CD4-positive, alpha-beta T cell treated with Interleukin-17A for 4 hours (primary cell): ENCODE measurements at places on chromosomes 7 and 10.
A peak's percentile ranks its signal among the peaks of the same experiment; 100 is the strongest.

GRCh38 chr10:77163670-77164348 is 473.8 kb downstream of the KCNMA1 start:
- DNase-seq, result no peak

DNA sequence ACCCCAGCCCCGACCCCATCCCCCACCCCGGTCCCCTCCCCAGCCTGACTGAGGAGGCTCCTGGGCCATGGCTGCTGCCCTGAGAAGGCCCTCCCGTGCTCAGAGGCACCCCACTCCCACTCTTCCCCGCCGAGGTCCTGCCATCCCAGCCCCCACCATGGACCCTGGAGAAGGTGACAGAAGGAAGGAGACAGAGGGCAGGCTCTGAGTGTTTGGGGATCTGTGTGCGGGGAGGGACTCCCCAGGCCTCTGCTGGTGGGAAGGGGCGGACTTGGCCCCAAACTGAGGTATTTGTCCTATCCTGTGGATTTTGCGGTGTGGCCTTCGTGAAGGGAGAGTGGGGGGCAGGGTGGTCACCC is 53.4 kb downstream of the PWWP2B start:
- no peak for DNase-seq

DNA sequence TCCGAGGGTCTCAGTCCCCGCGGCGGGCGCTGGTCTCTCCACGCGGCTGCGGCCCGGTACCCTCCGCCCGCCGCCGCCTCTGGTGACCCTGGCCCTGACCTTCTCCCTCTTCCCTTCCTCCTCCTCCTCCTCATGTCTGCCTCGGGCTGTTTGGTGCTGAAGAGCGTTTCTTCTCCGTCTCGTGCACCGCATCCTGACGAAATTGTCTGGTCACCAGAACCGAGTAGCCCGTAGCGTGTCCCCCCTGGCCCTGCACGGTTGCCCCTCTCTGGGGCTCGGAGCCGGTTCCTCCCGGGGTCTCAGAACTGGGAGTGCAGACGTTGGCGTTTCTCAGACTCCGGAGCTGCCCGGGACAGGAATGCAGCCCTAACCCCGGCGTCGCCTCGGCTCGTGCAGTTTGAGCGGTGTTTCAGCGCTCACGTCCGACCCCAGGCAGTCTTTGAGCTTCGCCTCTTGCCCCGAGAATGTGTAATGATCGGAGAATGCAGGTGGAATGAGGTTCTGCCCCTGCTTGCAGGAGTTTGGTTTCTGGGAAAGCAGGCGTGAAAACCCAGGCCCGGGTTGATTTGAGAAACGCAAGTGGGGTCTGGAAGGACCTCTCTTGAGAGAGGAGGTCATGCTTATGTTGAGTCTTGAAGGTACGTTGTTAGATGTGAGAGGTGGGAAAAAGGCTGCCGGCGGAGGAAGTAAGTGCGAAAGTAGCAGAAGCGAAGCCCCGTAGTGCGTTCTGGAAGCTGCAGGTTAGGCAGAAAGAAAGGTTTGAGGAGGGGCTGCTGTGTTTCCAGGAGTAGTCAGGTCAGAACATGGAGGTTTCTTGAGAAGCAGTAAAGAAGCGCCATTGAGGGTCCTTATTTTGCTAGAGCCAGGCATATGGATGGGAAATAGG is 743 bp downstream of the RBM17 start:
- peak; percentile 31 for DNase-seq

DNA sequence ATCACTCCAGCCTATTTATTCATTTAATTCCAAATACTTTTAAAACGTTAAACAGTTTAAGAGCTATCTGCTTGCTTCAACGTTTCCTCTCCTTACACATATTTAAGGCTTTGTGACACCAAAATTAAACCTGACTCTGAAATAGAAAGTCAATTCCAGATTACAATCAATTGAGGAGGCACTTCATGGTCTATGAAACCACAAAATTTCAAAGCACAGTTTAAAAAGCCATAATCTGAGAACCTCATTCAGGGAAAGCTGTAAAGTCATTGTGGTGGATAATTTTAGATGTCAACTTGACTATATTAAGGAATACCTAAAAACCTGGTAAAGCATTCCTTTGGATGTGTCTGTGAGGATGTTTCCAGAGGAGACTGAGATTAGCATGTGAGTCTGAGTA is 6.2 kb downstream of the SNX13 start:
- no peak for DNase-seq

- no peak for DNase-seq
These were observed 464.5 kb upstream of the ZMIZ1 start for GRCh38 chr10:78604286-78604685.

DNA sequence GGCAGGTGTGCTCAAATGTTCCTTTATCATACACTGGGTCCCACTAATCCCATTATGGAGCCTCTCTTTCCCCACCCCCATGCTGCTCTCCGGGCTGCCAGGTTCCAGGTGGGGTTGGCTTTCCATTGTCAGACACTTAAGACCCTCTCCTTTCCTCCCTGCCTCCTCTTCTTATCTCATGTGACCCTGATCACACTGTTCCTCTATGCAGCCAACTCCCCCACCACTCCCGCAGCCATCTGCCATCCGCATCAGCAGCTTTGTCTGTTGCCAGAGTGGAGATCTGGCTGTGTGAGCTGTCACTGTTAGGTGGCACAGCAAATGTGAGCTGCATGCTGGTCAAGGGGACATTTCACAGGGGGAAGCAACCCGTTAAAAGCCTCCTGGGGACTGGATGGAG is 391.4 kb downstream of the TNS3 start:
- DNase-seq, result no peak

- DNase-seq, result no peak
These were observed 259.5 kb upstream of the VWC2 start for GRCh38 chr7:49513911-49514310.
